RCC 7860 (cell line): ENCODE measurements at places on chromosomes 3 and 15.

- no peak for DNase-seq
Measured at GRCh38 chr3:177194299-177194698, 3.0 kb downstream of the TBL1XR1 start.

DNA sequence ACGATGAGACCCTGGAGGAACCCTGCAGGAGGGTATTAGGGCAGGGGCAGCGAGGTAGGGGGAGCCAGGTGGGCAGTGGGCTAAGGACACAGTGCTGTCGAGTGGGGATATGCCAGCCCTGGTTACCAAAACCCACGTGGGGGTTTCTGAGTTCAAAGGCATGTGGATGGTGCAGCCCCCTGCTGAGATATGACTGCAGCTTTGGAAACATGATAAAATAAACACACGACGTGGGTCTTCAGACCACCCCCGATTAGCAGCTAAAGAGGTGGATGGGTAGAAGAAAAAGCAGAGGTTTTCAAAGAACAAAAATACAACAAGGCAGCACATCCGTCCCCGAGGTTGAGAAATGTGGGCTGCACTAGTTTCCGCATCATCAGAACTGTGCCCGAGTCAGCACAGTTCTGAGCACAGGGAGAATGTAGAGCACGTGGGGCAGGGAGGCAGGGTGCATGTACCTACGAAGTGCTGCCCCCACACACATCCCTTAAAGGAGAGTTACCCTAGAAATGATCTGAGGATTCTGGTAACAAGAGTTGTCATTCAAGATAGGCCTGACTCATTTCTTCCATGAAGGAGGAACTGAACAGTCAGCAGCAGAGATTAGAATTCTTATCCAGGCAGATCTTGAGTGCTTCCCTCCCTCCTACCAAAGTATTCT lies 121.3 kb downstream of the RPLP1 start:
- DNase-seq, result peak; percentile 36

DNA sequence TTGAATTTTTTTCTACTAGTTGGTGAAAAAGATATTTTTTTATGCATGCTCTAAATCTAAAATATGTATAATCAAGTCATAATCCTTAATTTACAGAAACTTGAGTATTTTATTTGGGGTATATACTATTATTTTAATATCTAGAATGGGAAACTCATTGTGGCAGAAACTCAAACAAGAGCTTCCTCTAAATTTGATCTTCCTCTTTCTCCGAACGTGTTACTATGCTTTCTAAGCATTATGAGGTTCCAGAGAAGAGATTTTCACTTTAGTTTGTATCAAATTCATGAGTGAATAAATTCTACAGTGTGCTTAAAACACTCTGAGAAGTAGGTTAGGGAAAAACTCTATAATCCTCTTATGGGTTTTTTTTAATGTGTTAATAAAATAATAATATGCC lies 173.1 kb downstream of the POTEB3 start:
- DNase-seq, result peak; percentile 3

GRCh38 chr15:58286523-58286922 lies 145.3 kb upstream of the LIPC start:
- DNase-seq, result no peak

DNA sequence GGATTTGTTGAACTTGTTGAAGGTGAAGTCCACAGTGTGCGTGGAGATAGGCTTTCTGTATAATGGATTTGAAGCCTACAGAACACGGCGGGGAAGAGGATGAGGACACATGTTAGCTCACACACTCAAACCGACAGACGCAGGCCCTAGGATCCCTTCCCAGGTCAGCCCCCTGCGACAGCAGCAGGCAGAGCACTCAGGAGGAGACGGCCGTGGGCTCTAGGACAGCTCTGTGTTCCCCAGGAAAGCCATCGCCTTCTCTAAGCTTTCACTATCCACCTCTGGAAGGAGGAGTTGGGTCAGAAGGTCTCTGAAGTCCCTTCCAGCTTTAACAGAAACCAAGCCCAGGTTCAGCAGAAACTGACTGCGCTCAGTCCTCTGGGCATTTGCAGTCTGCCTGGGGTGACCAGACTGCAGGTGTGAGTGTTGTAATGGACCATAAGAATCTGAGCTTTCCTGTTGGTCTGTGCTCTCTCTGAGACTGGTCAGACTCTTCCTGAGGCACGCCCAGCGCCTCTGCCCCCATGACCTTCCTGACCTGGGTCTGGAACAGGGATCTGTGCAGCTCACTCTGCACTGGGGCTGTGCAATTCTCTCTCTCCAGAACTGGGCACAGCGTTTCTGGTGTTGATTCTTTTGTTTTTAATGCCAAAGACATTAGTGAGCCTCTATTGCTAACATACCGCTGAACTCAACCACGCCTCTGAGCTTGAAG lies 33.5 kb downstream of the UMPS start:
- no peak for DNase-seq
